ENCODE measurements at places on chromosomes 7 and 10. TPM values are rescaled to one million over a fixed set of nuclear protein-coding genes. Genes with fewer than 3 reads are reported as not detected.
A peak's percentile ranks its signal among the peaks of the same experiment; 100 is the strongest.

GRCh38 chr10:49273626-49274025, 25.3 kb upstream of the C10orf71 start:
- H3K4me3 ChIP-seq, result no peak overlapping the region
- H3K27me3 ChIP-seq, result no peaks in the 10 kb centered on the region
- H3K27ac ChIP-seq, result no peak overlapping the region
- DNase-seq, result no peak

DNA sequence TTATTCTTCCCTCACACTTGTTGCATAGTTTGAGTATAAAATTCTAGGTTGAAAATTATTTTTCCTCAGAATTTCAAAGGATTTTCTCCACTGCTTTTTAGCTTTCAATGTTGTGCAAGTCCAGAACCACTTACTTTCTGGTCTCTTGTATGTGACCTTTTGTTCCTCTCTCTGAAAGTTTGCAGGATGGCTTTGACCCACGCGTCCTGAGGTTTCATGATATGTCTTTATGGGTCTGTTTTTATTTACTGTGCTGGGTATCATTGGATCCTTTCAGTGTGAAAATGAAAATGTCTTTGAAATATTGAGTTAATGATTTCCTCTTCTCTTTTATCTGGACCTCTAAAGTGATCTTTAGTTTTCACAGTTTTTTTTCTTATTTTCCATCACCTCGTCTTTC, 38.5 kb downstream of the C1GALT1 start:
- H3K27me3 ChIP-seq, result no peaks in the 10 kb centered on the region
- no peak overlapping the region for H3K4me3 ChIP-seq
- peaks cover 33% of the 10 kb centered on the region for H3K36me3 ChIP-seq
- H3K4me1 ChIP-seq, result peaks cover 15% of the 10 kb centered on the region

DNA sequence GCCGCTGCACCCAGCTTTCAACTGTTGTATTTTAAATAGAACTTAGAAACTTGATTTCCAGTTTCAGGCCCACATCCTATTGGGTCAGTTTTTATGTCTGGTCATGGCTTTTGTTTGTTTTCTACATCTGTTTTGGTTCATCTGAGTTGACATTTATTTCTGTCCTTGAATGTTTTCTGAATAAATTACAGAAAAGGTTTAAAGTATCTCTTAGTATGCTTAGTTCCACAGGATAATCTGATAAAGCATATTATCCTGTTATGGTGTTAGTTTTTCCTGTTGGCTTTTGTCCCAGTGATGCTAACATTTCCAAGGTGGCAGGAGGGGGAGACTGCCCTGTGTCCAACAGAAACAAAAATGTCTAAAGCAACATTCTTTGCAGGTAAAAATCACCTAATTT, 733.2 kb downstream of the INHBA start:
- H3K27me3 ChIP-seq, result no peaks in the 10 kb centered on the region
- H3K36me3 ChIP-seq, result no peaks in the 10 kb centered on the region
- DNase-seq, result no peak
- no peaks in the 10 kb centered on the region for H3K4me1 ChIP-seq
- no peak overlapping the region for H3K27ac ChIP-seq
- H3K4me3 ChIP-seq, result no peak overlapping the region

DNA sequence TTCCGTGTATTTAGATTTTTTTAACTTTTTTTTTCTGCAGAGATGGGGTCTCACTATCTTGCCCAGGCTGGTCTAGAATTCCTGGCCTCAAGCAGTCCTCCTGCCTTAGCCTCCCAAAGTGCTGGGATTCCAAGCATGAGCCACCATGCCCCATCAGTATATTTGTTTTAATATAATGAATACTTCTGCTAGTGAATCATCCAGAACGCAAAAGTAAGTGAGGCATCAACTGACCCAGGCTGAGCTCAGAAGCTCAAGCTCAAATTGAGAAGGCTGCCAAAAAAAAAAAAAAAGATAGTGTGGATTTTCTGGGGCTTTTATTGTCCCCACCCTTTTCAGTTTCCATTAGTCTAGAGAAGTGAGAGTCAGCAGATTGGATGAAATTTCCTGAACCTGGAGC, 39.0 kb upstream of the TECTB start:
- DNase-seq, result no peak
- no peaks in the 10 kb centered on the region for H3K36me3 ChIP-seq
- H3K4me1 ChIP-seq, result no peaks in the 10 kb centered on the region
- H3K4me3 ChIP-seq, result no peak overlapping the region
- H3K27ac ChIP-seq, result no peak overlapping the region

- no peak for DNase-seq
- H3K4me1 ChIP-seq, result no peaks in the 10 kb centered on the region
- H3K4me3 ChIP-seq, result no peak overlapping the region
- no peak overlapping the region for H3K27ac ChIP-seq
Observed at GRCh38 chr7:45367026-45367425, 207.1 kb upstream of the ADCY1 start.

GRCh38 chr7:140447841-140448240, 31.5 kb downstream of the MKRN1 start:
- no peak overlapping the region for H3K4me3 ChIP-seq
- no peak overlapping the region for H3K27ac ChIP-seq

DNA sequence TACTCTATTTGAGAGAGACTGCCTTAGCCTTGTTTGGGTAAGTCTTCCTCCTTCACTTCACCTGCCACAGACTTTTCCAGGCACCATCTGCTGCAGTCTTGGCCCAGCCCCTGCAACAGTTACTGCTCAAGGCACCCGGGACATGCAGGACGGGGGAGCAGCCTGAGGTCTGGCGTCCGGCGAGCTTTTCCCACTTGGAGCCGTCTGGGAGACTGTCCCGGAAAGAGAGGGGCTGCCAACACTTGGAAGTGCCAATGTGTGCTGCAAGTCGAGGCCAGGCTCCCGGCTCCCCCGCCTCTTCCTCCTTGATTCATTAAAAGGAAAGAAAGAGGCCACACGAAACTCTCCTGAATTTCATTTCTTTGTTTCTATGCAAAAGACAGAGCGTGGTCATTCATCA, 13.7 kb downstream of the HTRA1 start:
- peaks cover 20% of the 10 kb centered on the region for H3K4me1 ChIP-seq
- no peaks in the 10 kb centered on the region for H3K36me3 ChIP-seq
- H3K27ac ChIP-seq, result no peak overlapping the region
- H3K4me3 ChIP-seq, result no peak overlapping the region
- H3K27me3 ChIP-seq, result no peaks in the 10 kb centered on the region

- H3K36me3 ChIP-seq, result no peaks in the 10 kb centered on the region
- H3K4me1 ChIP-seq, result no peaks in the 10 kb centered on the region
- H3K4me3 ChIP-seq, result no peak overlapping the region
- no peaks in the 10 kb centered on the region for H3K27me3 ChIP-seq
Observed at GRCh38 chr7:1693991-1694524, 24.0 kb downstream of the ELFN1 start.

GRCh38 chr7:74066626-74067025, 17.0 kb upstream of the LIMK1 start:
- H3K27me3 ChIP-seq, result no peaks in the 10 kb centered on the region
- H3K4me3 ChIP-seq, result no peak overlapping the region
- DNase-seq, result peak; percentile 61
- H3K36me3 ChIP-seq, result no peaks in the 10 kb centered on the region
- H3K4me1 ChIP-seq, result peaks cover 14% of the 10 kb centered on the region
- no peak overlapping the region for H3K27ac ChIP-seq

- peak overlapping the region; percentile 20 for H3K27ac ChIP-seq
- H3K4me3 ChIP-seq, result no peak overlapping the region
- H3K27me3 ChIP-seq, result no peaks in the 10 kb centered on the region
- DNase-seq, result no peak
- H3K4me1 ChIP-seq, result peaks cover 100% of the 10 kb centered on the region
Observed at GRCh38 chr10:79262959-79263746, 84.1 kb upstream of the PPIF start.

DNA sequence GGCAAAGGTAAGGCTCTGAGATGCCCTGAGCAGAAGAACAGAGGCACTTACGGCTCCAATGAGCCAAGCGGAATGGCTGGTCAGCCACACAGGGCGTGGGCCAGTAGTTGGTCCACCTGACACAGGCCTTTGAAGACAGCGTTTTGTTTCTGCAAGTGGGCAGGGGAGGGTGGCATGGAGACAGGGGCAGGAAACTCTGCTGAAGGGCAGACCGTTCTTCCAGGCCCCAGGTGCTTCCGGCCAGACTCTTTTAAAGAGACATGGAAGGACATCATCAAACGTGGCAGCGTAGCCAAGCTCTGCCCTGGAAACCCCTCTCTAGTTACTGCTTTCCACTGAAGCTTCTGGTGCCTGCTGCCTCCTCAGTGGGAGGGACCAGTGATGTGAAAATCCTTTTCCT, 77.5 kb upstream of the KMT2E start:
- H3K27ac ChIP-seq, result peak overlapping the region; percentile 14
- DNase-seq, result no peak
- H3K27me3 ChIP-seq, result no peaks in the 10 kb centered on the region
- no peak overlapping the region for H3K4me3 ChIP-seq

DNA sequence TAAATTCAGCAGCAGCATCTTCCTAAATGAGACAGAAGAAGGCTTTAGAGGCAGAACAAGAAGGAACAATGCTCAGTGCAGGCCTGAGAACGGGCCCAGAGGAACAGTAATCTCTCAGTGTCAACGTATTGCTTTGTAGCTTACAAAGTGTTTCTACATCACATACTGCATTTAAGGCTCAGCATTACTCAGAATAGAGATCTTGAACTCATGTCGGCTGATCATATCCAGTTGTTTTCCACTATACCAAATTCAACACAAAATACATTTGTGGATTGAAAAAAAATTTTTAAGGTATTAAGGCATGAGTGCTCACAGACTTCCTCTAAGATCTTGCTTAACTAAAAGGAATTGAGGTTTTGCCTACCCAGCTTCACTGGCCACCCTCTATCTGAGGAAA, 325.1 kb downstream of the HPSE2 start:
- no peak for DNase-seq
- no peaks in the 10 kb centered on the region for H3K4me1 ChIP-seq
- H3K27me3 ChIP-seq, result no peaks in the 10 kb centered on the region
- H3K4me3 ChIP-seq, result no peak overlapping the region

TRIM8 gene
- total RNA-seq, result 107 TPM

Data from spleen (tissue), 13 donors.